ENCODE measurements at places on chromosomes 12 and 14. TPM values are rescaled to one million over a fixed set of nuclear protein-coding genes. Genes with fewer than 3 reads are reported as not detected.

The BDKRB2 gene
- total RNA-seq, result 0.73 TPM

The SHMT2 gene
- 235 TPM for total RNA-seq

The ADCY6 gene
- total RNA-seq, result 107 TPM

The CSRNP2 gene
- total RNA-seq, result 21.8 TPM

The SERPINA10 gene
- total RNA-seq, result not detected

The CLEC2A gene
- not detected for total RNA-seq

The BIN2 gene
- not detected for total RNA-seq
